ENCODE measurements at places on chromosomes 4 and X.
A peak's percentile ranks its signal among the peaks of the same experiment; 100 is the strongest.

DNA sequence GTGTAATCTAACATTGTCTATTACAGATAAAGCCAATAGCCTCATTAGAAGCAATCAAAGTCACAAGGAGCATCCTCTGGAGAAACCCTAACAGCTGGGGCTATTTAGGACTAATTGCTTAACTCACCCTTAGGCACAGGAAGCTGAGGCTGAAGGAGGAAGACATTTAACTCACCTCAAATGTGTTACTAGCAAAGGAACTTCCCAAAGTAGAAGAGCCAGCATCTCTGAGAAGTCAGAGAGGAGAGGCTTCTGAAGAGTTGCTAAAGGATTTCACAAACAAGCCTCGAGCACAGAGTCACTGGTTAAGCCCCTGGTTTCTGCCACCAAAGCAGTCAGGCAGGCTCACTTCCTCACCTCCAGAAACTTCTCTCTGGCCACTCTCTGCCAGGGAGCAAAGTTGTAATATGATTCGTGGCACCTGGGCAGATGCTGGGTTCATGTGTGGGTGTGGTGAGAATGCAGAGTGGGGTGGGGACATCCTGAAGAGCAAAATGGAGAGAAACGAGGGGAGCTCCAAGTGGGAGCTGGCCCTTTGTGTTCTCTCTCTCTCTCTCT, 201.3 kb downstream of the HS6ST2 start:
- no peak for DNase-seq

DNA sequence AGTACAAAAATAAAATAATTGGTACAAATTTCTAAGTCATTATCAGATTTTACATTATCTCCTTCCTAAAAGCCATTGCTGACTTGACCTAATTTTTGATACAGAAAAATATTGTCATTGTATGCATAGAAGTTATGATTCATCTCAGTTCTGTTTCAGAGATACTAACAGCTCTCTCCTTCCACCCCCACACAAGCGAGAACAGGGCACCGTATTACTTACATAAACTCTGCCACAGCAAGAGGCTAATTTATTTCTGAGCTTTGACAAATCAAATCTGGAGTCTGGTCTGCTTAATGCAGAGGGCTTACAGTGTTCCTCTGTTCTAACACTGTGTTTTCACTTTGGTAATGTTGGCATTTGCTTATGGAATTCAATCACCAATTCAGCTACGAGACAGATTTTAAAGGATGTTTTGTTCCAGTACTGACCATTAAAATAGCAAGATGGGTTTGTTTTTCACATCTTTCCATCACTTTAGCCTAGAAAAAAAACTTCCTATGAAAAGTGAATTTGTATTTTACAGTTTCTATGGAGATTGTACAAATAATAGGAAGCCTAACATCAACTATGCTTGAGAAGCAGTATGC, 181.8 kb downstream of the USP46 start:
- DNase-seq: no peak

GRCh38 chrX:2707334-2707760, 16.3 kb downstream of the CD99 start:
- DNase-seq: peak; percentile 56

- no peak for DNase-seq
These were observed 57.0 kb upstream of the MAGEB16 start for GRCh38 chrX:35741142-35741541.

DNA sequence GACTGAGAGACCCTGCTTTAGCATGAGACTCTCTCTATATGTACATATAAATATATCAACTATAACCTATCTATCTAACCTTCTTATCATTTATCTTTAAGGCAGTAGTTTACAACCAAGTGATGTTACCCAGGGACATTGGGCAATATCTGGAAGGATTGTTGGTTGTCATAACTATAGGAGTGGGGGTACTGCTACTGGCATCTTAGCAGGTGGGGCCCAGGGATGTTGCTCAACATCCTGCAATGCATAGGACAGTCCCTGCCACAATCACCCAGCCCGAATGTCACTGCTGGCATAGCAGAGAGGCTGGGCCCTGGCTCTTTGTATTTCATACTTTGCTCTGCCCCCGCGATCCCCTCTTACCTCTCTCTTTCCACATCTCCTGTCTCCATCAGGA, 397.7 kb downstream of the IL15 start:
- no peak for DNase-seq

DNA sequence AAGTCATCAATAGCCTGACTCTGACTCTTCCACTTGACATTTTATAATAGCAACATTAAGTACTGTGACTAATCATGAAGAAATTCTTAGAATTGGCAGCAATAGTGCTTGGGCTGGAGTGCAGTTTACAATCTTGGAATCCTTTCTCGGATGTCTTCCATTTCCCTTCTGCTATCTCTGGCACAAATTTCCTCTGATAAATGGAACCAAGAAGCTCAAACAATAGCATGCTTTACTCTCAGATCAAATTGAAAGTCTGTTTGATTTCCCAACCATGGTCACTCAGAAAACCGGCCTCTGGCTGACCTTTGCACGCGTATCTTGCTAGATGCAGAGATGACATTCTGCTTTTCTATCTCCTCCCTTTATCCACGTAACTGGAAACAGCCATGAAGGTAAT, 99.0 kb upstream of the SPANXC start:
- peak; percentile 0 for DNase-seq

GRCh38 chr4:163113921-163114713, 52.6 kb downstream of the NAF1 start:
- no peak for DNase-seq

- DNase-seq: no peak
These were observed 89.3 kb downstream of the MAD2L1 start for GRCh38 chr4:119977076-119977940.

- DNase-seq: peak; percentile 42
These were observed 15.1 kb upstream of the FGFR3 start for GRCh38 chr4:1777822-1778641.

- no peak for DNase-seq
These were observed 144.4 kb downstream of the ATG4A start for GRCh38 chrX:108235986-108236385.

- no peak for DNase-seq
These were observed 61.3 kb downstream of the CLNK start for GRCh38 chr4:10623241-10623640.

- peak; percentile 70 for DNase-seq
These were observed 80.3 kb downstream of the GPC4 start for GRCh38 chrX:133335027-133335426.

DNA sequence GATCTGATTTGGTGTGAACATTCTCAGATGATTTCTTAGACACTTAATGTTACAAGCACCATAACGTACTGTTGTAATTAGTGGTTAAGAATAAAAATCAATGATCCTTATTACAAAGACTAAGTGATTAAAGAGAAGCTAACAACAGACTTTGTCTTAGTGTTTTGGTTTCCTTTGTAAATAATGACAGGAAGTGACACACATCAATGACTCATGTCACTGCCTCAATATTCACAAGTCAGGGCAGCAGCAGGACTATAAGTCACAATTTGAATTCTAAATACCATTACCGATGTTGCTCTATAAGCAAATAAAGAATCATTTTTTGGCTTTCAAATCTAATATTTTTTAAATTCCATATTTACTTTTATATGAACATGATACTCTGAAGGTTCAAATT, 115.8 kb upstream of the FAT4 start:
- DNase-seq: no peak

GRCh38 chr4:7101692-7102515, 34.0 kb upstream of the GRPEL1 start:
- peak; percentile 85 for DNase-seq

- DNase-seq: no peak
These were observed 154.6 kb downstream of the DHRSX start for GRCh38 chrX:2346158-2346557.

DNA sequence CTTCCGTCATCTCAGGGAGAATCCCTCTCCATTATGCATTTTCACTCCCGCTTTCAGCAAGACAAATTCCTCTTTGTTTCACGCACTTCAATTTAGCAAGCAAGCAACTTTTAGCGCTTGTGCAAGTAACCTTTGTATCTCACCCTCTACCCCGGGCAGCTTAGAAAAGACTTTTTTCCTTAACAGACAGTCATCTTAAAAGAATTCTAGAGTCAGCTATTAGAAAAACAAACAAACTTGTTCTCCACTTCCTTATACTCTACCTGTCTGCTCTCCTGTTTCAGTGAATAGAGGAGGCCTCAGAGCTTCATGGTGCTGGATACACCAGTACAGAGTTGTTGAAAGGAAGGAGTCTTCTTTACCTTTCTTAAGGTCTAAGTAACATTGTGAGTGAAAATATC, 12.1 kb downstream of the TIGD2 start:
- DNase-seq: peak; percentile 17
